ENCODE measurements at places on chromosomes 13 and 19.

- no peak for DNase-seq
Observed at GRCh38 chr13:113041293-113041690, 64.3 kb upstream of the F7 start.

GRCh38 chr19:28196961-28197360, 1016.0 kb downstream of the UQCRFS1 start:
- no peak for DNase-seq

GRCh38 chr19:43820098-43820883, 6.8 kb upstream of the ZNF283 start:
- no peak for DNase-seq

- DNase-seq: no peak
Observed at GRCh38 chr13:98346904-98347636, 170.0 kb upstream of the RNF113B start.

DNA sequence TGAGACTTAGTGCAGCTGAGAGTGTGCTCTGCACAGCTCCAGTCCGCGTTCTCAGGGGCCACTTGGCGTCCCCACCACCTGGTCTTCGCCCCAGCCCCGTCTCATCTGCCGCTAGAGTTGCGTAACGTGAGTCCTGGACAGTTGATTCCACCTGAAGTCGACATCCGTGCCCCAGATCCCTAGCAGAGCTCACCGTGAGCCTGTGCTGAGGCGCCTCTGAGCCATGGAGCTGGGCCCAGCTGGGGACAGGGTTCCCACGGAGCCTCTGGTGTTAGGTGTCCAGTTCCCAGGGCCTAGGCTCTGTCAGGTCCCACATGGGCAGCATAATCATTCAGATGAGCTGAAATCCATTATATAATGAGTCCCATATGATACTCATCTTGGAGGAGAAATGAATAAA, 147.1 kb upstream of the SOX1 start:
- DNase-seq: no peak

GRCh38 chr13:47146136-47146535, 249.3 kb upstream of the HTR2A start:
- no peak for DNase-seq

- no peak for DNase-seq
Observed at GRCh38 chr13:76772241-76772640, 114.0 kb downstream of the KCTD12 start.

GRCh38 chr19:50830266-50831025, 2.9 kb downstream of the KLK15 start:
- DNase-seq: no peak

GRCh38 chr19:3053780-3054179, 8.5 kb downstream of the TLE5 start:
- DNase-seq: no peak

- no peak for DNase-seq
Observed at GRCh38 chr13:87005511-87005910, 665.7 kb upstream of the SLITRK5 start.

DNA sequence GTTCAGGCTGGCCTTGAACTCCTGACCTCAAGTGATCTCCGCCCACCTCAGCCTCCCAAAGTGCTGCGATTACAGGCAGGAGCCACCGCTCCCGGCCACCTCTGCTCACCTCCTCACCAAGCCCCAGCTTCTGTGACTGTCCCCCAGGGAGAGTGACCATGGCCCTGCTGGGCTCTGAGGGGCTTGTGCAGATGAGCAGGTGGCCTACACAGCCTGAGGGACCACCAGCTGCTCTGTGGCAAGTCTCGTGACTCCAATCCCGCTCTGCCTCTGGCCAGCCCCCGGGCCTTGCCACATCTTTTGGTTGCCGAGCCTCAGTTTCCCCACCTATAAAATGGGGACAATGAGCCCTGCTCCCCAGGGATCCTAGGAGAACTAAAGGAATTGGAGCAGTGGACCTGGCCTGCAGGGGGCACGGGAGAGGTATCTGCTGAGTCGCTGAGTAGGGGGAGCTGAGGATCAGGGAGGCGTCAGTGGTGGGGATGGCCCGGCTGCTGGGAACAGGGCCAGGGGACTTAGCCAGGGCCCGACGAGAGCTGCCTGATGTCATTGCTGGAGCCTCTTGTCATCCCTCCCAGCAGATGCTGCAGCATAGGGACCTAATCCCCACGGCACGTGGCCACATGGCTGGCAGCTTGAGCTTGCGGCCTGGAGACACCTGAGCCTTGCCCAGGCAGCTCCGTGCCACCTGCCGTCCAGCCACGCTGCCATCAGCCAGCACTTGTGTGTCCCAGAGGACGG, 74.7 kb downstream of the GADD45B start:
- DNase-seq: no peak

All from natural killer cell (primary cell).